ENCODE measurements at places on chromosomes 6 and 20. TPM values are rescaled to one million over a fixed set of nuclear protein-coding genes. Genes with fewer than 3 reads are reported as not detected.

DNA sequence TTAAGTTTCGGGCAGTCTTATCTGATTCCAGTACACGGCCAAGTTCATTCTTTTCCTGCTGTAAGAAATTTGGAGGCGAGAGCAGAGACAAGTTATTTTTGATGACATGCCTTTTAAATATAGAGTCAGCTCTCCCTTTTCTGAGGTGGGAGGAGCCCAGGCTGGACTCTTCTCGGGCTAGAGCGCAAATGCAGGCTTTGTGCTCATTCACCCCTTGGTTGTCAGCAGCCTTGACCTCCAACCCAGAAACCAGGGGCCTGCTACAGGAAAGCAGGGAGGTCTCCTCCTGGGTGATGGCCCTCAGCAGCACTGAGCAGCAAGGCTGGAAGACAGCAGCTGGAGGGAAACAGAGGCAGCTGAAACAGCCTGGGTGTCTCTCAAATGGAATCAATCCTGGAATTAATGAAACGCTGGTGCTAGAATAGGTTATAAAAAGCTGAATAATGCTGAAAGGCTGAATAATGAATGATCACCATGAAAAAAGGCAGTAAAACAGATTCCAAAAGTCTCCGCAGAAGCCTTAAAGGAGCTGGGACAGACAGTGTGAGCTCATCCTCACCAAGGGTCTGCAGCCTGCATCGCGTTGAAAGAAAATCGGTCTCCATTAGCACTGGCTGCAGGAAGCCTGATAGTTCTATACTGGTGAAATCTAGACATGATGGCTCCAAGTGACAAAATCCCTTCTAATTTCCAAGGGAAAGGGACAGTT, 28.2 kb upstream of the ECI2 start:
- DNase-seq = no peak

GRCh38 chr6:5276581-5276980, 15.3 kb downstream of the FARS2 start:
- no peak for DNase-seq

DNA sequence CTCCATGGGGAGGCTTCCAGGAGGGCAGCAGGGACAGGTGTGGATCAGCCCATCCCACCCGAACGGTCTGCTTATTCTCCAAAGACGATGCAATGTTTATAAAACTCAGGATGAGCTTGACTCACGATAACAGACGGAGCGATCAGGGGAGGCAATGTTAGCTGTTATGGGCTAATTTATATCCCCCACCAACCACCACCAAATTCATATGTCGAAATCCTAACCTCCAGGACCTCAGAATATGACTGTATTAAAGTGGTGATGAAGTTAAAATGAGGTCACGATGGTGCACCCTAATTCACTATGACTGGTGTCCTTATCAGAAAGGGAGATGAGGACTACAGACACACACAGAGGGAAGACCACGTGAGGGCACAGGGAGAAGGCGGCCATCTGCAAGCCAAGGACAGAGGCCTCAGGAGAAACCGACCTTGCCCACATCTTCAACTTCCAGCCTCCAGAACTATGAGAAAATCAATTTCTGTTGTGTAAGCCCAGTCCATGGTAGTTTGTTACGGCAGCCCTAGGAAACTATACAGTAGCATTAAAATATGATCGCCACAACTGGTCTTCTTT, 7.0 kb downstream of the ADTRP start:
- DNase-seq = no peak

TREM2 gene
- 0.29 TPM for total RNA-seq

DNA sequence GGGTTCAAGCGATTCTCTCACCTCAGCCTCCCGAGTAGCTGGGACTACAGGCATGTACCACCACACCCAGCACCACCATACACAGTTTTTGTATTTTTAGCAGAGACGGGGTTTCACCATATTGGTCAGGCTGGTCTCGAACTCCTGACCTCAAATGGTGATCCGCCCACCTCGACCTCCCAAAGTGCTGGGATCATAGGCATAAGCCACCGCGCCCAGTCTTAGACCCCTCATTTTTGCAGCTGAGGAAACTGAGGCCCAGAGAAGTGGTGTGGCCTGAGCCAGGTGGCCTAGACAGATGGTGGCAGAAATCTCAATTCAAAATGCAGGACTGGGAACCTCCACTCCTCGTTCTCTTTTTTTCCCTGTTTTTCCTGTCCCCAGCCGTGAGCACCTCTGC, 12.6 kb upstream of the FAM209A start:
- no peak for DNase-seq
